ENCODE measurements at places on chromosomes 7 and 10.

GRCh38 chr10:77186936-77187335, 450.7 kb downstream of the KCNMA1 start:
- no peak for DNase-seq

- DNase-seq = no peak
Observed at GRCh38 chr7:1915956-1916600, 246.0 kb downstream of the ELFN1 start.

GRCh38 chr7:12638851-12639456, 48.5 kb upstream of the ARL4A start:
- no peak for DNase-seq

DNA sequence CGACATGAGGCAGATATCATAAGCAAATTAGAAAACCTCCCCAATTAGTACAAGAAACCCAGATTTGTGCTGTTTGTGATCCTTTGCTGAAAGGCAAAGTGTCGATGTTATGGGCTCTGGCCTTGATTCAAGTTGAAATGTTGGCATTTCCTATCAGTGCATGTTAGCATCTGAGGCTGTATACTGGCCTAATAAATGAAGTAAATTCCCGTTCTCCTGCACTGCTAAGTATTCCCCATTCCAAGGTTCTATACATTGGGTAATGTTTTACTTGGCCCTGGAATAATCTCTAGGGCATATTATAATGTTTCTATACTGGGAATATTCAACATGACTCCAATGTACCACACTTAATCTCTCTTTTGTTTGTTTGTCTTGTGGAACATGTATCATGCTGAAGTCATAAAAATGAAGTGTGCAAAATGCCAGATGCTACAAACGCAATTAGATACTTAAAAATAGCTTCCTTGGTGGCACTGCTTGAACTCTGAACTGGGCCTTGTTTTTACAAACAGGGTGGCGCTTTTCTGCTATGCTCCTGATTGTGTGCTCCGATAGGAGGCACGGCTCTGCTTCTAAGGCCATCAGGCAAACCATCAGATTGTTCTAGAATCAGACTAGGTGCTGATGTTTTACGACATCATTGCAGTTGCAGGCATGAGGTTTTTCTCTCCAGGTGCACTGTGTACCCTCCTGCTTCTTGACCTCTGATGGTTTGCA, 156.7 kb upstream of the TCF7L2 start:
- DNase-seq = no peak

- no peak for DNase-seq
Observed at GRCh38 chr7:42945821-42946626, 13.8 kb downstream of the MRPL32 start.

- DNase-seq = no peak
Observed at GRCh38 chr10:110629680-110630191, 14.4 kb upstream of the RBM20 start.

All from stimulated activated CD8-positive, alpha-beta memory T cell treated with anti-CD3 and anti-CD28 coated beads, Interleukin-4, amount 100 ng/mL, for 48 hours (primary cell).